ENCODE measurements at places on chromosomes 6 and 20. TPM values are rescaled to one million over a fixed set of nuclear protein-coding genes. Genes with fewer than 3 reads are reported as not detected.
A peak's percentile ranks its signal among the peaks of the same experiment; 100 is the strongest.

DNA sequence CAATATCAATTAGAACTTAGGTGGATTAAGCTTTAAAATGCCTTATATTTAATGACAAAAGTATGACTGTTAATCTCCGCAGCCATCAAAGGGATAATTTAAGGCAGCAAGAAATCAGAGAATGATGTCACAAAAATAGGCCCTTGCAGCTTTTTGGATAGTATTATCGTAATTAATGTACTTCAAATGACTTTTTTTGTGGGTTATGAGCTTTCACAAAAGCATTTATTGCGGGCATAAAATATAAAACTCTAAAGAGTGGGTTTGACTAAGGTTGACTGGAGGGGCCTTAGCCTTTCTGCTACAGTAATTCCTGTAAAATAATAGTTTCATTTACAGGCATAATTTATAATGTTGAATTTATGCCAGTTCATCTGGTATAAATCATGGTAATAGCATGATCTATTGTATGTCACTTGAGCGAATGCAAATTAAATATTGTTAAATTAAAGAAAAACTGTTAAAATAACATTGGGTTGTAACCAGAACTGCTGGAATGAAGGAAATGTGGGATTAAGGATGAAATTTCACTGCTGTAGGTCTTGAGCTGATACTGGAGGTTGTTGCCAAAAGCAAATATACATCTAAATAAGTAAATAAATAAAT lies 78.5 kb upstream of the ZFP64 start:
- no peak overlapping the region for H3K4me3 ChIP-seq
- no peaks in the 10 kb centered on the region for H3K4me1 ChIP-seq
- H3K36me3 ChIP-seq: no peaks in the 10 kb centered on the region
- H3K27me3 ChIP-seq: no peaks in the 10 kb centered on the region

DNA sequence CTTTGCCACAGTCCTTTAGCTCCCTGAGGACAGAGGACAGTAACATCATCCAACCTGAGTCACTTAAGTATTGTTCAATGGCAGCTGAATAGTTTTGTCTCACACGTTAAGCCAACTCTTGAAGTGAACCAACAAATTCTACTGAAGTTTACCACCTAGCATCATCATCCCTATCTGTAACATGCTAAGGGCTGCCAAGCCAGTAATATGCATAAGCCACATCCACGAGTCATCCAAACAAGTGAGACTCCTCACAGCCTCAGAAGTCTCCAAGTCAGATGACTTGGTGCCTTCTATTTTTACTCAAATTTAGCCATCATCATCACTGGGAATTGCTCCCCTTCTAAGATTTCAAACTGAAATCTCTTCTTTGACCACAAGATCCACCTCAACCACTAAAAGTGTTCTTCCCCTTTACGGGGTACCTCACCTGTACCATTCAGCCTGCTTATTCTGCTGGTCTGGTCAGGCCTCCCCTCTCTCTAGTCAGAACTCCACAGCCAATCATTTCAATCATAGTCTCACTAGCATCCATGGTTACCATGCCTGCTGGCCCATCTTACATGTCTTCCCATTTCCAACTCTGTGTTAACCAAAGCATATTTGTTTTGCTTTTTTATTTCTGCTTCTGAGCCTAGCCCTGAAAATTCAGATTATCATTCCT lies 73.7 kb downstream of the DTNBP1 start:
- DNase-seq: no peak
- peaks cover 8% of the 10 kb centered on the region for H3K4me1 ChIP-seq
- no peaks in the 10 kb centered on the region for H3K27me3 ChIP-seq
- no peak overlapping the region for H3K4me3 ChIP-seq

GRCh38 chr6:162999575-163000285 lies 272.0 kb downstream of the PACRG start:
- DNase-seq: no peak
- no peaks in the 10 kb centered on the region for H3K27me3 ChIP-seq
- H3K4me1 ChIP-seq: no peaks in the 10 kb centered on the region
- H3K27ac ChIP-seq: no peak overlapping the region
- no peak overlapping the region for H3K4me3 ChIP-seq

DNA sequence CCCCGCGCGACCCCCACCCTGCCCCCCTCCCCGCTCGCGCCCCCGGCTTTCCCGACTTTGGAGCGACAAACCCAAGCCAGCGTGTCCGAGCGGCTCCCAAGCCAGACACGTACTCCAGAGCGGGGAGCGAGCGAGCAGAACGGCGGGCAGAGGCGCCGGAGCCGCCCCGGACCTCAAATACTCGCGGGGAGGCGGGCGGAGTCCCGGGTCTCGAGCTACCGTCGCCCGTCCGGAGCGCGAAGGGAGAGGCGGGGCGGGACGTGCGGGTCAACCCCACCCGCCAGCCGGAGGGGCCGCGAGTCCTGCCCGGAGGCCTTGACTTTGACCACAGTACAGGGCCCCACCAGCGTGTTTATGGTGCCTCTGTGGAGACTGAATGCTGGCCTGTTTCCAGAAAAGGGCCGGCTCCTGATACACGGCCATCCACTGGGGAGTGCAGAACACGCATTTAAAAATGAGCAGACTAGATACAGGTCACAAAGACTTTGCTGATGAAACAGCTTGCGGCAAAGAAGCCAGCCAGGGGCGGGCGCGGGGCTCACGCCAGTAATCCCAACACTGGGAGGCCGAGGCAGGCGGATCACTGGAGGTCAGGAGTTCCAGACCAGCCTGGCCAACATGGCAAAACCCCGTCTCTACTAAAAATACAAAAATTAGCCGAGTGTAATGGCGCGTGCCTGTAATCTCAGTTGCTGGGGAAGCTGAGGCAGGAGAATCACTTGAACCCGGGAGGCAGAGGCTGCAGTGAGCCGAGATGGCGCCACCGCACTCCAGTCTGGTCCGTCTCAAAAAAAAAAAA lies at the start of gene SERPINB6:
SERPINB6 (minus strand) TSS at position 148 of the 799 bp plus-strand sequence. CDS start 12,235 bp downstream, outside the sequence.
- DNase-seq: peak; percentile 80
- H3K36me3 ChIP-seq: no peaks in the 10 kb centered on the region
- H3K4me1 ChIP-seq: peaks cover 15% of the 10 kb centered on the region
- H3K4me3 ChIP-seq: peak within 1 kb of the TSS; percentile 57
- H3K27ac ChIP-seq: peak within 1 kb of the TSS; percentile 97

The TSPO2 gene
- total RNA-seq: not detected

DNA sequence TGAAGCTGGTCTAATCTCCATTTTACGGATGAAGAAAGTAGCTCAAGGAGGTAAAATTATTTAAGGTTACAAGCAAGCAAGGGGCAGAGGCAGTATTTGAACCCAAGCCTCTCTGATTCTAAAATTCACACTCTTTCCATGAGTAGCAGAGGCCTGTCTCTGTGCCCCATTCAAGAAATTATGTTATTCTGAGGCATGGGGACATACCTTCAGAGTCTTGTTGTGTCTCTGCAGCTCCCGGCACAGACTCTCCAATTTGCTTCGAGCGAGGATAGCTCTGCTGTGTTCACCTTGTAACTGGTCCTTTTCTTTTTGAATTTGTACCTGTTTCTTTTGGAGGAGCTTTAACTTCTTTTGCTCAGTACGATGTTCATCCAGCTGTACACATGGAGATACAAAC lies 21.5 kb downstream of the TXLNB start:
- no peaks in the 10 kb centered on the region for H3K36me3 ChIP-seq
- no peak overlapping the region for H3K27ac ChIP-seq
- no peak overlapping the region for H3K4me3 ChIP-seq
- H3K27me3 ChIP-seq: no peaks in the 10 kb centered on the region
- no peak for DNase-seq

DNA sequence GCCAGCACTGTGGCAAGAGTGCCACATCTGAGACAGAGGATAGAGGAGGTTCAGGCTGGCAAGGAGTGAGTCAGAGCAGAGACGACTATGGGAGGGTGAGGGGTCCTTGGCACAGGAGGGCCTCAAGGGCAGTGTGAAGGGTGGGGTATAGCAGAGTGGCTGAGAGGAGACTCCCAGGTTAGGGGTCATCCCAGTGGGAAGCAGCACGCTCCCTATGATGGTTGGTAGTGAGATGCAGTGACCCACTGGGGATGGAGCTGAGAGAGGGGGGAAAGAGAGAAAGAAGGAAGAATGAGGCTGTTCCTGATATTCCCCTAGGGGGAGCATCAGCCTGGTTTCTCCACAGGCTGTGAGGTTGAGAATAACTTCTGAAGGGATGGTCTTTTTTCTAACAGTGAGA lies 97.3 kb downstream of the INSM1 start:
- no peaks in the 10 kb centered on the region for H3K27me3 ChIP-seq
- no peaks in the 10 kb centered on the region for H3K4me1 ChIP-seq
- no peak overlapping the region for H3K4me3 ChIP-seq
- no peak for DNase-seq

The RIN2 gene
- total RNA-seq: 82.7 TPM

GRCh38 chr6:50816947-50817645 lies 1.6 kb upstream of the TFAP2B start:
- no peak overlapping the region for H3K4me3 ChIP-seq
- H3K4me1 ChIP-seq: peaks cover 11% of the 10 kb centered on the region
- DNase-seq: no peak
- H3K27ac ChIP-seq: no peak overlapping the region
- H3K27me3 ChIP-seq: peaks cover 87% of the 10 kb centered on the region
- no peaks in the 10 kb centered on the region for H3K36me3 ChIP-seq

- peaks cover 58% of the 10 kb centered on the region for H3K36me3 ChIP-seq
- H3K27me3 ChIP-seq: no peaks in the 10 kb centered on the region
- peaks cover 48% of the 10 kb centered on the region for H3K4me1 ChIP-seq
- H3K4me3 ChIP-seq: no peak overlapping the region
- peak overlapping the region; percentile 80 for H3K27ac ChIP-seq
Observed at GRCh38 chr20:45419188-45420091, 3.5 kb downstream of the PIGT start.

DNA sequence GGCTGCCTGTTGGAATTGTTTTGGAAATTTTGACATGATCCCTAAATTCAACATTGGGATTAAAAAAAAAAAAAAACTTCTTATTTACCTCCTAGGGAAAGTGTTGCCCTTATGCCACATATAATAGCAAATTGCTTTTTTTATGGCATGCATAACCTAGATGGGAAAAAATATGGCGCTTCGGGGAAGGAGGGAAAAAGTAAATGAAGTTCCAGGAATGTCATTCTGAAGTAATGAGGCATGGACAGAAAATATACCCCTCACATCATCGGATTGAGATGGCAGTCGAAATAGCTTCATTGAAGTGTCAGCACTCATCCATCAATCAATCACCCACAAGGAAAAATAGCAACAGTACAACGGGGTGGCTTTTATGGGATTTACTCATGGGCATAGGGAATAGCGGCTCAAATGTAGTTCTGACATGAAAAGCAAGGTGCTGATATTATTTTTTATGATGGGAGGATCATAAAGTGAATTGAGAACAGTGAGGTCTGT lies 104.8 kb downstream of the ZNF217 start:
- no peak for DNase-seq
- no peaks in the 10 kb centered on the region for H3K4me1 ChIP-seq
- H3K27me3 ChIP-seq: no peaks in the 10 kb centered on the region
- H3K36me3 ChIP-seq: no peaks in the 10 kb centered on the region
- no peak overlapping the region for H3K4me3 ChIP-seq

The MAP1LC3A gene
- total RNA-seq: 19.8 TPM

- H3K4me3 ChIP-seq: no peak overlapping the region
- H3K36me3 ChIP-seq: no peaks in the 10 kb centered on the region
- no peak for DNase-seq
- H3K27ac ChIP-seq: no peak overlapping the region
- peaks cover 11% of the 10 kb centered on the region for H3K4me1 ChIP-seq
- H3K27me3 ChIP-seq: no peaks in the 10 kb centered on the region
Observed at GRCh38 chr6:163346497-163346961, 68.0 kb upstream of the QKI start.

DNA sequence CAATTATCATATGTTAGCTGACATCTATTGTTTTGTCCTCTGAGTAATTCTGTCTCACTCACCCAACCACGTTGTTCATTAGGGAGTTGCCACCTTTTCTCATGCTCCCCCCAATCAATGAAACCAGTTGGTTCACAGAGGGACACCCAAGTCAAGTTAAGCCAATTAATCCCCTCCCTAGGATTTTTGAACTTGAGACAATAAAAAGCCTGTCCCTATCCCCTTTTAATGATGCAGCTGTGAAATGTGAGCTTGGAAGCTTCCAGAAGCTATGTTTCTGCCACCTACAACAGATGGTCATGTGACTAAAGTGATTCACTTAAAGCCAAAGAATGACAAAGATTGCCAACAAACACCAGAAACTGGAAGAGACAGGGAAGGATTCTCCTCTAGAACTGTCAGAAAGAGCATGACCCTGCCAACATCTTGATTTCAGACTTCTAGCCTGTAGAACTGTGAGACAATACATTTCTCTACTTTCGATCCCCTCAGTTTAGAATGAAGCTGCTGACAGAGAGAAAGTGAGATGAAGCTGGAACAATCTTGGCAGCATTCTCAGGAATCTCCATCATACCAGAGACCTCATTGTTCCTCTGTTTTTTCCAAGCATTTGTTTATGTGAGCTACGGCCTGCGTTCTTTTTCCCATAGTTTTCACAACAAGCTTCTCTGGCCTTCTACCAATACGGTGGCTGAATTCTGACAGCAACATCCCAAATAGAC lies 57.8 kb upstream of the TPD52L1 start:
- H3K27ac ChIP-seq: no peak overlapping the region
- H3K4me1 ChIP-seq: peaks cover 8% of the 10 kb centered on the region
- H3K4me3 ChIP-seq: no peak overlapping the region
- no peaks in the 10 kb centered on the region for H3K27me3 ChIP-seq

DNA sequence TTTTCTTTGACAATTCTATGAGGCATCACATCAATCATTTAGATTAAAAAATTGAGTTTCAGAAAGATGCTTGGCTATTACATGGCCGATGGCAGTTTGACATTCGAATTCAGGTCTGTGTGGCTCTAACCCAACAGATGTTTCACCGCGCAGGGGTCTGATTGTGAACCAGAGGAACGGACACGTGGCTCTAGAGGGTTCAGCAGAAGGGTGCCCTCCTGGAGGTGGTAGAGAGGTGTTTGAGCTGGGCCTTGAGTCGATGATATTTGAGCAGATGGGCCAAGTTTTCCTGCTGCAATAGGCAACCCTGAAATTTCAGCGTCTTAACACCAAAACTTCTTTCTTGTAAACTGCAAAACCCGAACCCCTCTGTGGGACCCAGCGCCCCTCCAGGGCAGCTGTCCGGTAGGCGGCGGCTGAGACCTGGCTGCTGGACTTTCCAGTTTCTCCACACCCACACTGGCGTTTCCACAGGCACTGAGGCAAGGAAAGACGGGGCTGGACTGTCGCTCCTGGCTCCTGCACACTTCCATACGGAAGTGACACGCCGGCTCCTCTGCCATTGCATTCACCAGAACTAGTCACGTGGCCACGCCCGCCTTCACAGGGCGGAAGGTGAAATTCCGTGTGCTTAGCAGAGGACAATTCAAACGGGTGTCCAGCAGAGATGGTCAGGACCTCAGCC lies 11.3 kb upstream of the AFDN start:
- no peaks in the 10 kb centered on the region for H3K27me3 ChIP-seq
- no peaks in the 10 kb centered on the region for H3K4me1 ChIP-seq
- no peak overlapping the region for H3K4me3 ChIP-seq
- DNase-seq: no peak
- no peaks in the 10 kb centered on the region for H3K36me3 ChIP-seq

The SLC32A1 gene
- not detected for total RNA-seq
